ENCODE measurements at places on chromosomes 16 and 17. TPM values are rescaled to one million over a fixed set of nuclear protein-coding genes. Genes with fewer than 3 reads are reported as not detected.
A peak's percentile ranks its signal among the peaks of the same experiment; 100 is the strongest.

GRCh38 chr16:29975811-29976511, 2.3 kb downstream of the TAOK2 start:
- DNase-seq: no peak

GRCh38 chr17:4232168-4232813, 31.5 kb downstream of the ANKFY1 start:
- DNase-seq: no peak

- no peak for DNase-seq
Measured at GRCh38 chr17:78912082-78912481, 9.1 kb upstream of the CEP295NL start.

DNA sequence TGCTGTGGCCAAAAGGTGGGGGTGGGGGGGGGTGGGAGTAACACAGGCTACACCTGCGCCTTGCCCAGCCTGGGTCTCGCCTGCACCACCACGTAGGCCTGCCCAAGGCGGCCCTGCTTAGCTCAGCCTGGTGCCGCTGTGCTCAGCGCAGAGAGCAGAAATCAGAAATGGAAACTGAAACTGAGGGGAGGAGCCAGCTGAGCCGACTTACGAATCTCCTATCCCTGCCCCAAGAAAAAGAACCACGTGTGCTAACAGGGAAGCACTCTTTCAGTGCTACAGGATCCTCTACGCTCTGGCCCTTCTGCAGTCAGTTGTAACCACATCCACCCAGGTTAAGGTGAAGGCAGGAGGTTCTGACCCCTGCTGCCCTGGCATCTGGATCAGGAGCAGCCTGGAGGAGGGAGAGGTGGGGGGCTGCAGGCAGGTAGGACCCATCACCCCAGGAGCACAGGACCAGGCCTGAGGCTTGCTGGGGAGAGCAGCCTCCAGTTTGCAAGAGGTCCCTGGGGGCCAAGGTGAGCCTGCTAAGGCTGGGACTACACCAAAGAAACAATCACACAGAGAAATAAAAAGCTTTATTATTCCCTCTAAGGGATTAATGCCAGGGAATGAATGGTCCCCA, at the start of gene DHX58:
DHX58 (minus strand) TSS at position 163 of the 625 bp plus-strand sequence. CDS start 822 bp downstream, outside the sequence.
- peak; percentile 69 for DNase-seq

GRCh38 chr17:58322581-58323185, 5.9 kb downstream of the TSPOAP1 start:
- no peak for DNase-seq

- no peak for DNase-seq
Measured at GRCh38 chr16:21617607-21618006, 18.2 kb downstream of the METTL9 start.

- DNase-seq: no peak
Measured at GRCh38 chr16:13835935-13836730, 83.8 kb upstream of the ERCC4 start.

DNA sequence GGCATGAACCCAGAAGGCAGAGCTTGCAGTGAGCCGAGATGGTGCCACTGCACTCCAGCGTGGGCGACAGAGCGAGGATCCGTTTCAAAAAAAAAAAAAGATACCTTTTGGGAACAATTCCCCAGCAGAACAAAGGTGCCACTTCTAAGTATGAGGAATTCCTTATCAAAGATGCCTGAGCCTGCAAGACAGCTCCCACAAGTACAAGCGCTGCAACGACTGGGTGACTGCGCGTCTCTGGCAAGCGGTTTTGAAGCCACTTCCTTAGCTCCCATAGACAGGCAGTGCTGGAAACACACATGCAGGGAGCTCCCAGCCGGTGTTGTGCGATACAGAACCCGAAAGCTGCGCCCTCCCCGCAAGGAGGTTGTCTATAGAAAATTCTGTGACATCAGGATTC, 60.5 kb downstream of the ADCY9 start:
- no peak for DNase-seq

The SLC4A1 gene
- not detected for total RNA-seq

The ITGAX gene
- total RNA-seq: 6.0 TPM

The KRT40 gene
- not detected for total RNA-seq

The OR1F1 gene
- not detected for total RNA-seq

All from CD4-positive, alpha-beta T cell (primary cell).